ENCODE measurements at places on chromosomes 12 and 14.
A peak's percentile ranks its signal among the peaks of the same experiment; 100 is the strongest.

DNA sequence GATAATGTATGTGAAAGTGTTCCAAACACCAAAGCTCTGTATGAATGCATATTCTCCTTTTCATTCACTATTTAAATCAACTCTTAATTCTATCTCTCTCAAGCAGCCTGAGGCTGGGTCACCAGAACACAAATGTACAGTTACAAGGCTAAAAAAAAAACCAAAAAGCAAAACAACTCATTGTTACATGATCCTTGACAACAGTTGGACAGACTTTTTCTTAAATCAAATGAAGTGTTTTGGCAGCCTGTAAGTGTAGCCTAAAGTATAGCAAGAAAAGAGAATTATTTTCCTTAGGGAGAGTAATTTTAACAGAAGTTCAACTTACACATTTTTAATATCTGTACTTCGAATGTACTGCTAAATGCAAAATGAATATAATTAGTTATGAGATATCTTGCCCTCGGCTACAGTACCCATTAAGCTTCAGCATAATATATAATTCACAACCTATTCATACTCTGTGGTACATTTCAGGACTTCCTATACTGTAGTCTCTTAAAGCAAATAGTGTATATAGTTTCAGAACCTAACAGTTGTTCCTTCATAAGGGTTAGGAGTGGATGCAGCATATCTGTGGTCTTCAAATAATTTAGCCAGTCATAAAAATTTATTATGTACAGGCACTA, 214.0 kb upstream of the BTG1 start:
- no peak for DNase-seq

GRCh38 chr14:63283884-63284248, 34.9 kb downstream of the GPHB5 start:
- no peak for DNase-seq

- no peak for DNase-seq
Observed at GRCh38 chr14:92923744-92924103, 774 bp downstream of the CHGA start.

GRCh38 chr12:62898526-62898925, 36.4 kb downstream of the PPM1H start:
- DNase-seq, result no peak

- DNase-seq, result no peak
Observed at GRCh38 chr12:104575442-104576186, 118.9 kb downstream of the CHST11 start.

- no peak for DNase-seq
Observed at GRCh38 chr12:74781991-74782485, 244.4 kb downstream of the ATXN7L3B start.

DNA sequence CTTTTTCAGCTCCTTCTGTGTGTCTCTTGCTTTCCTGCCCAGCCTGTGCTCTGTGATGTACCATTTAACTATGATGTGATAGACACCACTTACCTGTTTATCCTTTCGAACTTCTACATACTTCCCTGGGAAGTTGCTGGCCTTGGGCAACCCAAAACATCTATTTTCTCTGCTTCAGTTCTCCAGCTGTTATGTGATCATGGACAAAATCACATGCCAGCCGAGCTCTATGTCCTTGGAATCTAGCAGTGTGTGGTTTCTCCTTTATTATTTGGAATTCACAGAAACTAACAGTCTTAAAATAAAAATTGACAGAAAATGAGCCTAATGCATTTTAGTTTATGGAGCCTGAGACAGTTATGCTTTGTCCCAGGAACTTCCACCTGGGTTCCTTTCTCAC, 22.9 kb downstream of the BMAL2 start:
- no peak for DNase-seq

DNA sequence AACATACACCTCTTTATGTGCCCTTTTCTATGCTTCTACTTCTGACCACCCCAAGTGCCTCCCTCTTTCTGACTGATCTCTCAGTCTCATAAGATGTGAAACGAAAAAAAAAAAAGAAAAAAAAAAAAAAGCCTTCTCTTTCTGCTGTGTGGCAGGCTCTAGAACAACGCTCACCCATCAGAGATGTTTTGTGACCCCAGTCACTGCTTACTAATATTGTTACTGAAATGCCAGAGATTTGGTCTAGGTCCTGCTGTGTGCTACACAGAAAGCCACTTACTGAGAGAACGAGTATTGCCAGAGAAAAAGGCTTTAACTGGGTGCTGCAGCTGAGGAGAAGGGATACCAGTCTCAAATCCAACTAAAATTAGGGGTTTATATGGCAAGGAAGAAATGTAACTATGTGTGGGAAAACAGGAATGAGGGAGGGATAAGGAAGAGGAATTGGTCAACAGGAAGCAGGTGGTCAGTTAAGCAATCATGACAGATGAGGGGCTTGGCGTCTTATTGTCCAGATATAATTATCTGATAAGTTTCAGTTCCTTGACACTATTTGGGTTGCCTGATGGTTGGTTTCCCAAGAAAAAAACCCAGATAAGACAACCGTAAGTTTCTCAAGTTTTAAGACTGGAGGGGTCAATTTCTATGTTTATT, 149.0 kb downstream of the NAV3 start:
- DNase-seq, result no peak

DNA sequence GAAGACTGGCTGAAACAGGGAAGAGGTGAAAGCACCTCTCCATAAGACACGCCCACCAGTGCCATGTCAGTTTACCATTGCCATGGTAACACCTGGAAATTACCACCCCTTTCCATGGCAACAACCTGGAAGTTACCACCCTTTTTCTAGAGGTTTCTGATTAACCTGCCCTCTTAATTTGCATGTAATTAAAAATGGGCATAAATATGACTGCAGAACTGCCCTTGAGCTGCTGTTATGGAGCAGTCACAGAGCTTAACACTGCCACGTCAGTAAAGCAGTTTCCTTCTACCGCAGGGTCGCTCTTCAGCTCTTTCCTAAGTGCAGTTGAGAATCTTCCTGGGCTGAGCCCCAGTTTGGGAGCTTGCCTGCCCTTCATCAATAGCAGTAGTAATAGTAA, 55.2 kb downstream of the RASSF3 start:
- no peak for DNase-seq

GRCh38 chr14:40393143-40393542, 960.9 kb upstream of the FBXO33 start:
- no peak for DNase-seq

- DNase-seq, result no peak
Observed at GRCh38 chr12:43396671-43397070, 155.3 kb downstream of the ADAMTS20 start.

DNA sequence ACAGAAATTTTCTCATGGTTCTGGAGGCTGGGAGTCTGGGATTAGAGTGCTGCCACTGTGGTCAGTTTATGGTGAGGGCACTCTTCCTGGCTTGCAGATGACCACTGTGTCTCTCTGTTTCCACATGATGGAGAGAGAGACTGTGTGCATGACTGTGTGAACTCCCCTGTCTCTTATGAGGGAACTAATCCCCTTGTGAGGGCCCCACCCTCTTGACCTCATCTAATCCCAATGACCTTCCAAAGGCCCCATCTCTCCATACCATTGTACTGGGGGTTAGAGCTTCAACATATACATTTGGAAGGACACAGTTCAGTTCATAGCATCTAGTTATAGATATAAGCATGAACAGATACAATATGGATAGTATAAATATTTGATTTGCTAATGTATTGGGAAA, 31.7 kb downstream of the ANO6 start:
- DNase-seq, result no peak

- DNase-seq, result peak; percentile 31
Observed at GRCh38 chr12:54725233-54725843, 77.2 kb upstream of the DCD start.

GRCh38 chr14:36134038-36134437, 42.5 kb downstream of the PTCSC3 start:
- DNase-seq, result no peak

GRCh38 chr14:59897757-59898383, 22.1 kb upstream of the LRRC9 start:
- DNase-seq, result no peak

- no peak for DNase-seq
Observed at GRCh38 chr14:43449291-43449690, 1057.8 kb downstream of the FSCB start.

DNA sequence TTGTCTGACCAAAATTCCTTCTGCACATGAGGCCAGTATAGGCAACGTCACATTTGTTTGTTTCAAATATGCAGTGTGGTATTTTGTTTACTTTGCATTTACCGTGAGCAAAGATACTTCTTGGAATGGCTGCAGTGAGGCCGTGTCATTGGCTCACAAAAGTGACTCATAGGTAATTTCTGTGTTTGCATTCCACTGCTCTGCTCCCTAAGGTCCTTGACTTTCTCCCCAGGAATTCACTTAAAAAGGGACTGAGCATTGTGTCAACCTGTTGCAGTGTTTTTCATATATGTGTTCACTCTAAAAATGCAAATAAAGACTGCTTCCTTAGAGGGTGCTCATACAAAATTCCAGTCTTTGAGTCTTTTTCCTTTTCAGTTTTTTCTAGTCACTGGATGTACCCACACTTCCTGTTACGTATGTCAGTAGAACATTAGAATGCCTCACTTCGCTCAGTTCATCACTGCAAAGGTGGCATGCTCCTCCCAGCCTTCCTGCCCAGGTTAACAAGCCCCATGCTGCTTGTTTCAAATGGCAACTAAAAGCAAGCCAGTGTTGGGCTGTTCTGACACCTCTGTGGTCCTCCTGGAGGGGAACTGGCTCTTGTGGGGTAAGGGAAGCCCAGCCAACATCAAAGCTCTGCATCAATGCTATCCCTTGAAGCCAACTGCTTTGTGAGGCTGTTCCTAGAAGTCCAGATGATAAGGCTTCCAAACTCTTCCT, 9.1 kb downstream of the C12orf76 start:
- peak; percentile 82 for DNase-seq

DNA sequence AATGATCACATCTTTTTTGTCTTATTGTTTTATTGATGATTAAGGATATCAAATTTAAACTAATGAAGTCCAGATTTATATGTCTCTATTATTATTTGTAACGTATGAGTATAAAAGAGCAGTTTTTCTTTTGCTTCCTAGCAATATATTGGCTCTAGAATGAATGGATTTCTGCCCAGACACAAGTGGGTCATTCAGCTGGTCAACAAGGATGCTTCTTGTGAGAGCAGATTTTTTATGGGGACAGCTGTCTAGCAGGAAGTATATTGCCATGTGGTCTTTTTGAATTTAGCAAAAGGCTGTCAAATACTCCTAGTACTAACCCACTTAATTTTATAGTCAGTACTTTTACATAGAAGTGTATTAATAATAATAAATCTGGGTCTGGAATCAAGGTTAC, 1071.1 kb upstream of the FLRT2 start:
- DNase-seq, result no peak

- DNase-seq, result no peak
Observed at GRCh38 chr12:56082967-56083366, 3.0 kb downstream of the ERBB3 start.

- DNase-seq, result no peak
Observed at GRCh38 chr12:66573605-66574004, 105.3 kb downstream of the GRIP1 start.

GRCh38 chr12:32834122-32834521, 62.5 kb downstream of the PKP2 start:
- DNase-seq, result no peak

GRCh38 chr12:121326996-121327674, 25.1 kb downstream of the ANAPC5 start:
- DNase-seq, result no peak

- DNase-seq, result no peak
Observed at GRCh38 chr12:131218026-131218922, 264.6 kb downstream of the ADGRD1 start.

DNA sequence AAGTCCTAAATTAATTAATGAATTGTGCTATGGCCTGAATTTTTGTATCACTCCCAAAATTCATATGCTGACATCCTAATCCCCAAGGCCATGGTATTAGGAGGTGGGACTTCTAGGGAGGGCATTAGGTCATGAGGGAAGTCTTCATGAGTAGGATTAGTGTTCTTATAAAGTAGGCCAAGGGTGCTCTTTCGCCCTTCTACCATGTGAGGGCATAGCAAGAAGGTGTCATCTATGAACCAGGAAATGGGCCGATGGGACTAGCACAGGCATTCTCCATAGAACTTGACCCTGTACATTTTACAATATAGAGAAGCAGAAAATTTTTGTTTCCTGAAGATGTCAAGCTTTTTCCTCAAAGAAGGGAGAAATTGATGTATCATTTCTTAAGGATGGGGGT, 12.5 kb downstream of the SYT10 start:
- DNase-seq, result no peak

GRCh38 chr14:30779210-30779609, 95.1 kb upstream of the COCH start:
- no peak for DNase-seq

DNA sequence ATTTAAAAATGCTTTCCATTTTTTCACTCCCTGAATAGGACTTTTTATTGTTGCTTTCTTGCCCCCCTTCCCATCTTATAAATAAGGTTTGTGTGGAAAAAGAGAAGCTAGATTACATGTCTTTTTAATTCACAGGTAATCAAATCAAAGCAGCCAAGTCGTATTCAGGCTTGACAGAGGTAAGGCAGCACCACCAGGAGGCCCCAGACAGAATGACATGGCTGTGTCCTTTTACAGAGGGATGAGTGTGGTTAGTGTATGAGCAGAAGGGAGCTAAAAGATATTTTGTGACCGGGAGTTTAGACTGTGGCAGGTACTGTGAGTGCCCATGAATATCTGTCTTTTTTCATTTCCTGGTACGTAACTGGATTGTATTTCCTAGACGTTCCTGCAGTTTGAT, 596.1 kb downstream of the ETNK1 start:
- DNase-seq, result no peak

All from GM03348 (cell line).